Left cardiac atrium (tissue), 4 donors: ENCODE measurements at places on chromosomes 11 and 22.
A peak's percentile ranks its signal among the peaks of the same experiment; 100 is the strongest.

- no peak for DNase-seq
Observed at GRCh38 chr11:131717616-131718015, 347.2 kb downstream of the NTM start.

DNA sequence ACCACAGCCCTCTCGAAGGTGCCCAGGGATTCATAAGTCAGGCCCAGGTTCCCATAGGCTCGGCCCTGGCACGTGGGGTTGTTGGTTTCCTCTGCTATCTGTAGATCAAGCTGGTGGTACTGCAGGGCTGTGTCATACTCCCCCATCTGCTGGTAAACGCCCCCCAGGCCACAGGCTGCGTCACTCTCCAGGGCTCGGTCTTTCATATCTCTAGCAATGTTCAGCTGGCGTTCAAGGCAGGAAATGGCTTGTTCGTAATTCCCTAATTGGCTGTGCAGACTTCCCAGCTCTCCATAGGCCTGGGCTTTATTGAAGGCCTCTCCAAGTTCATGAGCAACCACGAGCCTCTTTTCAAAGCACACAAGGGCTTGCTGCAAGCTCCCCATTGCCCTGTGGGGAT is 186.4 kb upstream of the PITPNB start:
- DNase-seq, result no peak

GRCh38 chr11:32348502-32348901 is 86.8 kb downstream of the WT1 start:
- DNase-seq, result no peak

DNA sequence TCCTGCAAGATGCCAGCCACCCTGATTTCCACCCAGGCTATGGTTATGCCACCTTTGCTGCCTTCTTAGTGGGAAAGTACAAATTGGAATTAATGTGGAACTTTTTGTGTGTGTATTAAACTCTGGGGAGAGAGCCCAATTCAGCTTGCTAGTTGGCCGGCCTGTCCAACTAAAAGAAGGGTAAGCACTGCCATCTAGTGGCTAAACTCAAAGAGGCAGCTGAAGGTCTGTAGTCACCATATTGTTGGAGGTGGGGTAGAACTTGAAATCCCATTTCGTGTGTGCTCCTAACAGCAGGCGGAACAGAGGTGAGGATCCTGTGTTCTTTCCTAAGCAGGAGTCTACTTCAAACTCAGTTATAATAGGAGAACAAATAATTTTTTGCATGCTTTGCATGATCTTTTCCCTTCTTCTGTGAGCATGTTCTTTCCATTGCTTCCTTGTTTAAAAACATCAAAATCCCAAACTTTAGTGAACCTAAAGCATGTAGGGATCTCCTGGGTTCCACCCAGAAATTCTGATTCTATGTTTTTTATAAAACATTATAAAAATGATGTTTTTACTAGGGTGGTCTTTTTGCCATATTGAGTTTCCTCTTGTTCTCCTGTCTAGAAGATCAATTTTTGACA is 138.8 kb upstream of the SORL1-AS1 start:
- peak; percentile 53 for DNase-seq

DNA sequence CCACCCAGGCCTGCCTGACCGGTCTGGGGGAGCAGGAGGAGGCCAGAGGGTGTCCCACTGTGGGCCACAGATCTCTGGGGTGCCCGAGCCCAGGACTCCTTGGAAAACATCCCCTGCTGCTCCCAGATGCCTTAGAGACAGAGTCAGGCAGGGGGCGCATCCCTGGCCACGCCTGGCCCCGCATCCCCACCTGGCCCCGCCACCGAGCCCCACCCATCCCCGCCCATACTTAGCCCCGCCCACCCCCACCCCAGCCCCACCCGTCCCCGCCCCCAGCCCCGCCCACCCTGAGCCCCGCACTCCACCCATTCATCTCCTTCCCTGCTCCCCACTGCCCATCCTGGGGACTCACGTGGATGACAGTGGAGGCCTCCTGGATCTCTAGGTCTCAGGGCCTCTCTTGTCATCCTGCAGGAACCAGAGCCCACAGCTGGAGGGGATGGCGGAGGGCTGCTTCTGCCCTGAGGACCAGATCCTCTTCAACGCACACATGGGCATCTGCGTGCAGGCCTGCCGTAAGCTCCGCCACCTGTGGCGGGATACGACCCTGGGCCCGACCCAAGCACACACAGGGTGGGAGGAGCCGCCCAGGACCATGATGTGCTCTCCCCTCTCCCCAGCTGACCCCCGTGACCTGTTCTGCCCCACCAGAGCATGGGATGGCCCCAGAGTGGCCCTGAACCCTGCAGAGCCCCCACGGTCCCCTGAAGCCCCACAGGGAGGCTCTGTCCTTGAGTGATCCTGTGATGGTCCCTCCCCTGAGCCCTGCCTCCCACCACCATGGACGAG is 33.6 kb downstream of the MUC5B start:
- DNase-seq, result no peak

DNA sequence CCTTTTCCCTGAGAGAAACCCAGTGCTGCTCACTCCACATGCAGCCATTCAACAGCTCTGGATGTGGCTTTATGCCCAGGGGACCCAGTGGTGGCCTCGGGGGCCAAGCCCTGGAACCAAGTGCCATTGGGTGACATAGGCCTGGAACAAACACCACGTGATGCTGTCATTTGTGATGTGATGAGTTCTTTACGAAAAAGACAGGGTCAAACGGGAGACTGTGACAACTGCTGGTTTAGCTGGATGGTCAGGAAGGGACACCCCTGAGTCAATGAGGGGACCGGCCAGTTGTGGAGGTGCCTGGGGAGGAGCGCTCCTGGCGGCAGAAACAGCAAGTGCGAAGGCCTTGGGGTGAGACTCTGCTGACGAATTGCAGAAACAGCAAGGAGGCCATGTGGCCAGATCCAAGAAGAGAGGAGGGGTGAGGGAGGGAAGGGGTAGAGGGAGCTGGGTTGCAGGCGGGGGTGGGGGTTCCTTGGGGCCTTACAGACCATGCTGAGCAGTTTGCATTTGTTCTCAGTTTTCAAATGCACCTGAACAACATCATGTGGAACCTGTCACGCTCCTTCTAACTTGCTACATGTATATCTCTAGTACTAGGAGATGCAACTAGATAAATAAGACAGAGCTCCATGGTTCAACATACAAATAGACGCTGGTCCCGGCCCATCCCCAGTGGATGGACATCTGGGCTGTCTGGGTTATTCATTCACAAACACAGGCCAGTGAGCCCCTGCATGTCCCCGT is 56.1 kb downstream of the IGLL5 start:
- no peak for DNase-seq

- no peak for DNase-seq
Observed at GRCh38 chr11:56961609-56962008, 27.1 kb upstream of the OR5AK2 start.

- DNase-seq, result peak; percentile 56
Observed at GRCh38 chr11:3095712-3096361, 38.6 kb upstream of the CARS1 start.

DNA sequence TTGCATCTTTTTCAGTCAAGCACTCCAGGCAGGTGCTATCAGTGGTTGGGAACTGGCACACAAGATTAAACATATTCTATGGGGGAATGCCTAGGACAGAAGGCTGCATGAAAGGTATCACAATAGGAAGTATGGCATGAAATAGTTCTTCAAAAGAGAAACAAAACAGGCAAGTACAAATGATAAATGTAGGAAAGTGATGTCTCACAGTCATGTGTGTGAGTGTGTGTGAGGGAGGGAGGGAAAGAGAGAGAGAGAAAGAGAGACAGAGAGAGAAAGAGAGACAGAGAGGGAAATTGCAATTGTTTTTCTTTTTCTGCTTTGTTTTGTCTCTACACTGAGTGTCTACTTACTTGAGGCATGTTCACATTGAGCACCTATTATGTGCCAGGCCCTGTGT is 456.3 kb downstream of the MIAT start:
- no peak for DNase-seq

- DNase-seq, result peak; percentile 31
Observed at GRCh38 chr11:122743949-122744348, 88.4 kb downstream of the UBASH3B start.

DNA sequence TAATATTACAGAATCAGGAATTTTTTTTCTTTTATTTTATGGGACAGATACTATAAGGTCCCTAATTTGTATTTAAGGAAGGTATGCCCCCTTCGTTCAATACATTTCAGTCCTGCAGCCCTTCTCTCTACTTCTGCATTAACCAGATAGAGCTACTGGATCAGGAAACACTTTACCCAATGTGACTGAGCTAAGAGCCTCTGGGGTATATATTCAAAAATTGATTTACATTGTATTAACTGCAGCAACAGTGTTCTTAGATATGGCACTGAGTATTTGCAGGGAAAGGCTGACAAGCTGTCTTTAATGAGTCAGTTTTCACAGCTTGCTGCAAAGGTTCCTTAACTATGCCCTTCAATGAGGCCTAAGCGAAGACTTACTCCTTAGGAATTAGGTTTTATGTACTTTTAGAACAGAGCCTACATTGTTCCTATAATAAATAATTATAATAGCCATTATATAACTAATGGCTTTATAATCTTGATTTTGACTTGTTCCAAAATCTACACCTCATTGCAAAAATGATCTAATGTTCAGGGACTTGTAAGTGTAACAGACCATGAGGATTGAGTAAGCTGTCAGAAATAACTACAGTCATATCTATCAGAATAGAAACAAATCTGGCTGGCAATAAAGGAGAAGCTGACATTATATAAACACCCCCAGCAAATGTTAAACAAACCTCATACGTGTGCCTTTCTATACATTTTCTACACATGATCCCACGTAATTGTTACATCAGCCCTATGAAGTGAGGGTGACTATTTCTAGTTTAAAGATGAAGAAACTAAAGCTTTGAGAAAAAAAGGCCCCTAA is 55.0 kb downstream of the DDI1 start:
- no peak for DNase-seq

DNA sequence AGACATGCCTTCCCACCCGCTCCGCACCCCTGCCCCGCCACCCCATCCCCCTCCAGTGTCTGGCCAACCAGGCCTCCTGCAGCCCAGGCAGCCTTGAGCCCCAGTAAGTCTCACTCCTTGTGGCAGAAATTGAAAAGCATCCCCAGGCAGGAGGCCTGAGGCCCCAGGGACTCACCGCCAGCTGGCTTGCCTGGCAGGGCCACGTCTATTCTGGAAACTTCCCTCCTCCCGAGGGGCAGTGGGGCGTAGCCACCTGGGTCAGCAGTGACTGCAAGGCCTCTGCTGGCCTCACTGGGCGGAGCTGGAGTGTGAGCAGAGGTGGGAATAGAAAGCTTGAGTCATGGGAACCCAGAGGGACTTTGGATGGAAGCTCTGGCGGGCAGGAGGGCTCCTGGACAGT is 26.3 kb downstream of the ANO1 start:
- DNase-seq, result no peak

- DNase-seq, result no peak
Observed at GRCh38 chr22:32932176-32932575, 126.0 kb downstream of the SYN3 start.

DNA sequence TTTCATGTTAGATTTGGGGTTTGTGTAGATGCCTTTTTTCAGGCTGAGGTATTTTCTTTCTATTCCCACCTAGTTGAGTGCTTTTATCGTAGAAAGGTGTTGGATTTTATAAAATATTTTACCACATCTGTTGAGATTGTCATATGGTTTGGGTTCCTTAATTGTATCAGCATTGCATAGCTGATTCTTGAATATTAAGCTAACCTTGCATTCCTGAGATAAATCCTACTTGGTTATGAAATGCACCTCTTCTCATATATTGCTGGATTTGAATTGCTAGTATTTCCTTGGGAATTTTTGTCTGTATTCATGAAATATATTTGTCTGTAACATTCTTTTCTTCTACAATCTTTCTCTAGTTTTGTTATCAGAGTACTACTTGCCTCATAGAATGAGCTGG is 10.1 kb downstream of the XKR3 start:
- no peak for DNase-seq

DNA sequence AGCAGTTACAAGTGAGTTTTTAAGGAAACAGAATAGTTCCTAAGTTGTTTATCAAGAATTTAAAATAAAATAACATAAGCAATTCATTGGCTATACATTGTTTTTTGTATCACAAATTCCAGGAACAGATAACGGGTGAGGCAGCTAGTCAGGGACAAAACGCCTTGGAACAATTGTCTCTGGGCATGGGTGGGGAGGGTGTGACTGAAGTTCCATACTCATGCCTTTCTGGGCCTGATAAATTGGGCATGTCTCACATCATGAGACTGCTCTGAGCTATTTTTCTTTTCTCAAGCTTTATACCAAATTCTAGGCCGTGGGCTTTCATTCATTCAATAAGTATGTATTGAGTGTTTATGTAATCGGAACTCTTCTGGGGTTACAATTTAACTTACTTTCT is 21.6 kb downstream of the FOLR3 start:
- DNase-seq, result no peak

DNA sequence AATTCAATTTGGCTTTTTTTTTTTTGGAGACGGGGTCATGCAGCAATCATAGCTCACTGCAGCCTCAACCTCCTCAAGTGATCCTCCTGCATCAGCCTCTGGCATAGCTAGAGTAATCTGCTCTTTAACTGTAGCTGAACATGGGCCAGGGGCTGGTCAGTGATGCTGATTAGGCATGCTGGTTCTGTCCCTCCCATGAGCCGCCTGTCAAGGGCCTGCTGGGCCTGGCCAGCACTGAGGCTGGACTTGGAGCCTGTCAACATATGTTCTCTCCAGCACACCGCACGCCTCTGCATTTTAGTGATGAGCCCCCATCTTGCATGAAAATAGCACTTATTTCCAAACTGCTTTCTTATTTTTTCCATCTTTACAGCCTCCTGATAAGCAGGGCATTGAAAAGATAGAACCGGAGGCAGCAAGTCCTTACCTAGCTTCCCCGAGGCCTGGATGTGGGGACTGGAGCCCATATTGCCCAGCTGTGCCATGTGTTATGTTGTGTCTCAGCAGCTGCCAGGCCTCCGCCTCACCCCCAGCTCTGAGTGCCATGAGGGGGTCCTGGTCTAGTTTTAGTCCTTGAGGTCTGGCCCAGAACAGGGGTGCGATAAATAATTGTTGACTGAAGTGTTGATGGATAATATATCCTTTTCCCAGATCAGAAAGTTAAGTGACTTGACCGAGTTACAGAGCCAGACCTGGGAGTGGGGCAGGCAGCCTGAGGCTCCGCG is 80.0 kb downstream of the CTTN start:
- DNase-seq, result peak; percentile 12

DNA sequence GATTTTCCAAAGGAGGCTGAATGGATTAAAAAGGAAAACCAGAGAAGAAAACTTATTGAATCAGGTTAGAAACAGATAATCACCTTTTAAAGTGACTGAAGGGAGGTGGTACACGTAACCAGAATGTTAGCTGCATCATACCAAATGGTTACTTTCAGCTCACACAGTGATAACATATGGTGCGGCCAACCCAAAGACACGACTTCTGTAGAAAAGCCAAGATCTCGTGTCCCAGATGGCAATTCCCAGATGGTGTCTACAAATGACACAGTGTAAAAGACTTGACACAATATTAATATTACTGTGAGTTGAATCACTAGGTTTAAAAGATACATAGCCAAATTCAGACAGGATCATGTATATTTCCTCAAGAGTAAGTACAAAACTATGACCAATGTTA is 5.2 kb downstream of the PPP2R1B start:
- no peak for DNase-seq

- DNase-seq, result no peak
Observed at GRCh38 chr11:129315781-129316579, 59.7 kb upstream of the BARX2 start.
